ENCODE measurements at places on chromosomes 5 and 9.

DNA sequence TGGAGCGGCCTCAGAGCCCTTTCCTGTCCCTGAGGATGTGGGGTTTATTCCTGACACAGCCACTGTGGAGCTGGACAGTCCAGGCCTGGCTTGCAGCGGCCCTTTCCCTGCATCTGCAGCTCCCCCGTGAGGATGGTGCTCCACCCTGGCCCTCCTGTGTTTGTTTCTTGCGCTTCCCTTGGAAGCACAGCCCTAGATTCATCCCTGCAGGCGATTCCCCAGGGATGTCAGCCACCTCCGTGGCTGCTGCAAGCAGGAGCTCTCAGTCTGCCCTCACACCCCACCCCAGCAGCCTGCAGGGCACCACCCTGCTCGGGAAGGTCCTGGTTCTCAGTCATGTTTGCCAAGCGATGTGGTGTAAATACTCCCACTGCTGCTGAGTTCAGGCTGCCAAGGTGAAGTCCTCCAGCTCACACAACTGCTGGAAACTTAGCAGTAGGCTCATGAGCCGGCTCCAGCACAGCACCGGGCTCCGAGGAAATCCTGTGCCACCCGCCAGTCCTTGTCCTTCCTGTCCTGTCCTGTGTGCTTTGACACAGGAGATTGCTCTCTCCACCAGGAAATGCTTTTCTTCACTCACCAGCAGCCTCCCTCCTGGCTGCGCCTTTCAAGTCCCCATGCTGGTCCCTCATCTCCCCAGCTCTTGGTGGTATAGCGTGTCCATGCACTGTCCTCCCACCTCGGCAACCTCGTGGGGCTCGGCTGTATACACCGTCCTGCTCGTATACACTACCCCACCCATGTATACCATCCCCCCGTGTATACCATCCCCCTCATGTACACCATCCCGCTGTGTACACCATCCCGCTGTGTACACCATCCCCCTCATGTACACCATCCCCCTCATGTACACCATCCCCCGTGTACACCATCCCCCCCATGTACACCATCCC lies 16.2 kb downstream of the ROPN1L start:
- no peak for DNase-seq

DNA sequence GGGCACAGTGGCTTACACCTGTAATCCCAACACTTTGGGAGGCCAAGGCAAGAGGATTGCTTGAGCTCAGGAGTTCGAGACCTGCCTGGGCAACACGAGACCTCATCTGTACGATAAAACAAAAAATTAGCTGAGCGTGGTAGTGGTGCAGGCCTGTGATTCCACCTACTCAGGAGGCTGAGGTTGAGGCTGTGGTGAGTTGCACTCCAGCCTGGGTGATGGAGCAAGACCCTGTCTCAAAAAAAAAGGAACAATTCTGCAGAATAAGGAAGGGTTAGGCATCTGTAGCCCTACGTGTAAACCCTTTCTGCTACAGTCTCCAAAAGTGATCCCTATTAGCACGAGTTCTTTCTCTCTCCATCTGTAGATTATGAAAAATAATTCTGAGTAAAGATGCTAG lies 19.9 kb downstream of the CDC26 start:
- DNase-seq = no peak

DNA sequence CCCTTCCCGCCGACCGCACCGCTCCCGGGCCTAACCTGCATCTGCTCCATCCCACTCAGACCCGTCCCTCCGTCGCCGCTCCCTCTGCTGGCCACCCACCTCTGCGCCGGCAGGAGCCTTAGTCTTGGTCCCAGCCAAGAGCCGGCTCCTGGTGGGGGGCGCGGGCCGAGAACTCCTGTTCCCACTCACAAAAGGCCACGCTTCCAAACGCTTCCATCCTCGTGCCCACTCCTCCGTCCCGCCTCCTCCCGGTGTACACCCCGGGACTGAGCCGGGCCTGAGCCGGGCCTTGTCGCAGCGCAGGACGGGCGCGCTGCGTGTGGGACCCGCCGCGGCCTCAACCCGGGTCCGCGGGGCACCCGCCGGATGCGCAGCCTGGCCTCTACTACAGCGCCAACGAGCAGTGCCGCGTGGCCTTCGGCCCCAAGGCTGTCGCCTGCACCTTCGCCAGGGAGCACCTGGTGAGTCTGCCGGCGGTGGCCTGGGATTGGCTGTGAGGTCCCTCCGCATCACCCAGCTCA lies 7.5 kb downstream of the ADAMTS13 start:
- no peak for DNase-seq

DNA sequence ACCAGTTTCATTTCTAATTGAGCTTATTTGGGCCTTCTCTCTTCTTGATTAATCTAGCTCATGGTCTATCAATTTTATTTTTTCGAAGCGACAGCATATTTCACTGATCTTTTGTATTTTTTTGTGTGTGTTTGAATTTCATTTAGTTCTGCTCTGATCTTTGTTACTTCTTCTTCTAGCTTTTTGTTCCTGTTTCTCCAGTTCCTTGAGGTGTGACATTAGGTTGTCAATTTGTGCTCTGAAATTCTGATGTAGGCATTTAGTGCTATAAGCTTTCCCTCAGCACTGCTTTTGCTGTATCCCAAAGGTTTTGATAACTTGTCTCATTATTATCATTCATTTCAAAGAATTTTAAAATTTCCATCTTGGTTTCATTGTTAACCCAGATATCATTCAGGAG lies 67.3 kb downstream of the STRBP start:
- no peak for DNase-seq

- DNase-seq = peak; percentile 42
Measured at GRCh38 chr5:54309691-54310432, 511 bp downstream of the ARL15 start.

- no peak for DNase-seq
Measured at GRCh38 chr9:137762414-137763061, 115.0 kb upstream of the CACNA1B start.

DNA sequence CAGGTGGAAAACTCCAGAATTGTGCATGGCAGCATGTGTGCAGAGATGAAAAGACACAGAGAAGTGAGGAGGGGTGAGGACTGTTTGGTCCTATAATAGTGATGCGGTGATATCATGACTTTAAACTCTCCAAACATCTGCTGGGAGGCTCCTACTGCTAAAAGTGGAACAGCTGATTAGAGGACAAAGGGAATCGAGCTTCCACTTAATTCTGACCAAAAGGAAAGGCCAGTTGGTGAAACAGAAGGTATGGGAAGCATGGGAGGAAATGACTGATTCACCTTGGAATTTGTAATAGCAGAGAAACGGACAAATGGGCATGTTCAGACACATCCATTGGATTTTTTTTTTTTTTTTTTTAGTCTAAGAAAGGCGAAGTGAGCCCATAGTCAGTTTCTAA lies 67.5 kb upstream of the MAMDC2 start:
- DNase-seq = no peak

DNA sequence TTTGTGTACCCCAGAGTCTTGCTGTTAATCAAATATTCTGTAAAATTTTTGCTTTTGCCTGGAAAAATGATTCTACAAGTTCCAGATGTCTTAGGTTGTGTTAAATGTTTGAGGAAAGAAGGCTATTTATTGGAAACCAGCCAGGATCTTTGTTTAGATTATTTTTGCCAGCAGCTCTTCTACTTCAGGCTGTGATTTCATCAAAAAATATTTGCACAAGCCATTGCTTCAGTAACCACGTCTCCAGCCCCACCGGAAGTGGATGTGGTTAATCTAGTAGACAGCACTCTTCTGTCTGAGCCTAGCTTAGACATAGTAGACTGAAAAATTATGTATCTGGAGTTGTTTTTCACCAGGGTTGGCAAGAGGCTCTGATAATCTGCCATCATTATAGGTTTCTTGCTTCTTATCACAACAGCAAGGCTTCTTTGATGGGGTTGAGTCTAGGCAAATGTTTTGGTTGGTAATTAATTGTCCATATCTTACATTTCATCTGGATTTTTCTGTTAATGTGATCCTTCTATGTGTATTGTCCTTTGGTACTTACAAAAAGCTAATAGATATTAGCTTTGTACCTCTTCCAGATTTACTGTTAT lies 17.1 kb downstream of the KCTD16 start:
- DNase-seq = no peak

- DNase-seq = no peak
Measured at GRCh38 chr5:37206736-37207135, 42.4 kb downstream of the CPLANE1 start.

- no peak for DNase-seq
Measured at GRCh38 chr9:127078336-127078735, 44.1 kb downstream of the ANGPTL2 start.

DNA sequence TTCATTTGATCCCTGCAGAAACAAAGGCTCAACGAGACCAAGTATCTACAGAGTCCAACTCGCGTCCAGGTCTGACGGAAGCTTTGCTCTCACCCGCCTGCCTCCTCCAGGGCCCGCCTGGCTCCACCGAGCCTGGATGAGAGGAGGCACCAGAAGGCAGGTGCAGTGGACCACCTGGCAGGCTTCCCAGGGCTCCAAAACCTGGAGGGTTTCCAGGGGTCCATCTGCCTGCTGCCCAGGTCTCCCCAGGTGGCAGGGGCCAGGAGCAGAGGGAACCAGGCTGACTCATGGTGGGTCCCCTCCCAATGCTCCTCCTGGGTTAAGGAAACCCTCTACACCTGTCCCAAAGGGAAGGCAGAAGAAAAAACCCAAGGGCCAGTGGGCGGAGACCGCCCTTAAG lies 59.5 kb downstream of the VAV2 start:
- DNase-seq = no peak

- DNase-seq = no peak
Measured at GRCh38 chr5:6941631-6942030, 228.4 kb downstream of the TENT4A start.

GRCh38 chr5:124653666-124654065 lies 92.8 kb downstream of the ZNF608 start:
- DNase-seq = no peak

DNA sequence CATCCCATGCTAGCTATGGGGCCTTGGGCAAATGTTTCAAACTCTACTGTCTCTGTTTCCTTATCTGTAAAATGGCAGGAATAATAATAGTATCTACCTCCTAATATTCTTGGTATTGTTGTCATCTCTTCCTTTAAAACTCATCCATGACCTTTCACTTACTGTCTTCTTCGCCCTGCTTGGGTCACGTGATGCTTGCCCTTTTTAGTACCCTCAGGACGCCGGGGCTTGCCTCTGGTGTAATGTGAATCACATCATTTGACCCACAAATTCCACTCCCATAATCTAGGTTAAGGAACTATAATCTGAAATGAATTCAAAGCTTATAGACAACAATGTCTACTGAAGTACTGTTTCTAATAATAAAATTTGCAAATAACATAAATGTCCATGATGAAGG lies 162.7 kb downstream of the DRD1 start:
- DNase-seq = no peak

DNA sequence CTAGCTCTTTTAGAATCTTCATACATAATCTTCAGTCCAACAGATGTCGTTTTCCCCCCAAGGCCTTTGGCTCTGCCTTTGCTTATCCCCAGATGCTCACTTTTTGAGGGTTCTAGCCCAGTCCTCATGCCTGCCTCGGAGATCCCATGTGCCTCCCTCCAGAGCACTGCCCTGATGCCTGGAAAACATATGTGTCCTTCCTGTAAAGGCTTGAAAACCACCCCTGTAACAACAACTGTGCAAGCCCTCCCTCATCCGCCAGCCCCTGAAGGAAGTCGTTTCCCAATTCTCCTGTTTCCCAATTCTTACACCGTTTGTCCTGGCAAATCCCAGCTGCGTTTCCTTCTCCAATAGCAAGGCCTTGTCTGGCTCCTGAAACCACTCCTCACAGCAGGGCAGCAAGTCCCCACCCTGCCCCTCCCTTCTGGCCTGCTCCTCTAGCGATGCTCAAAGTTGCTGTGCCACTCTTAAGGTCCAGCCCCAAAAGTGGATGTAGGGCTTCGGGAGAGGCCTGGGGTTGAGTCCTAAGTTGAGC lies 52.2 kb downstream of the SLC36A1 start:
- no peak for DNase-seq

DNA sequence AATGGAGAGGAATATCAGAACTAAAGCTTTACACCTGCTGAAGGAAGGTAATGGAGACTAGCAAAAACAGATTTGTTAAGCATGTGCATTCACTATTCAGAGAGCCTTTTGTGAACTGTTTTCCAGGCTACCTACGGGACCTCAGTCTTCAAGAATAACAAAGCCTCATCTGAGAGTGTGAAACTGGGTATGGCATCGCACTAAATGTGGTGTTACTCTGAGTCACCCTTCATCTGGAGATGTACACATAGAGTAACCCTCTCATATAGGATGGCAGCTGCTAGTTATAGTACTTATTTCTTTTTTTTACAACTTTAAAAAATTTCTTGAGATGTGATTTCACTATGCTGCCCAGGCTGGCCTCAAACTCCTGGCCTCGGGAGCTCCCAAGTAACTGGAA lies 306.8 kb downstream of the ZNF608 start:
- no peak for DNase-seq

DNA sequence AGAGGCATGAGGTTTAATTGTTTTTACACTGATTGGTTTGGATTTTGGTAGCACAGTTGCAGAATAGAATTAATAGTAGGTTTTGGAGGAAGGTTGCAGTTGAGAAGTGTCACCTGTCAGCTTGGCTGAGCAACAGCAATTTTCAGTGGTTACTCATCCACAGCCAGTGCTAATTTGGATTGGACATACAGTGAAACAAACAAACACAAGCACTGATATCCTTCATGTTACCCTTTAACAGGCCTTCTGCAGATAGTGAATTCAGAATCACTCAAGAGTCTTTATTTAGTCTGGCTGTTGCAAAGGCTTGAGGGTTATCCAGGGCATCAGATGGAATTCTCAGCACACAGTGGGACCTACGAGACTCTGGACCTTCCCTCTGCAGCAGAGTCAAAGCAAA lies 31.8 kb upstream of the POU4F3 start:
- DNase-seq = no peak

- DNase-seq = no peak
Measured at GRCh38 chr5:27062451-27062850, 24.1 kb upstream of the CDH9 start.

GRCh38 chr5:170813231-170813630 lies 29.7 kb downstream of the GABRP start:
- DNase-seq = no peak

- no peak for DNase-seq
Measured at GRCh38 chr9:79020276-79020675, 551.5 kb upstream of the TLE4 start.

- DNase-seq = no peak
Measured at GRCh38 chr5:144015961-144016360, 154.5 kb downstream of the YIPF5 start.

GRCh38 chr5:124199893-124200292 lies 546.5 kb downstream of the ZNF608 start:
- no peak for DNase-seq

DNA sequence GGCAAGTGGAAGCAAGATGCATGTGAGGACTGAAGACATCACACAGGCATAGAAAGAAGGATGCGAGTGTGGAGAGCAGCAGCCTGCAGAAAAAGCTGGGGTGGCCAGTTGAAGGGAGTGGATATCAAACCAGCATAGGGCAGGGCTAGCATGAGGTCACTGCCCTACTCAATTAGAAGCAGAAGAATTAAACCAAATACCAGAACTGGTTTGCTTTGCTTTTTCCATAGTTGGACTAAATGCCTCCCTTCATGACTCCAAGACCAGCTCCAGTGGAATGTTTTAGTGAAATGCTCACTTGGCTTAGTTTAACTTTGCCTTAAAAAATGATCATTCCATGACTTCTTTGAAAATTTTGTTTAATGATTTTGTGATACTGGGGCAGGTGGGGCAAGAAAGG lies 45.8 kb downstream of the TMEM167A start:
- no peak for DNase-seq

GRCh38 chr5:178078197-178079010 lies 34.9 kb upstream of the N4BP3 start:
- no peak for DNase-seq

All from ovary (tissue), 10 donors.